ENCODE measurements at places on chromosomes 12 and 14.

DNA sequence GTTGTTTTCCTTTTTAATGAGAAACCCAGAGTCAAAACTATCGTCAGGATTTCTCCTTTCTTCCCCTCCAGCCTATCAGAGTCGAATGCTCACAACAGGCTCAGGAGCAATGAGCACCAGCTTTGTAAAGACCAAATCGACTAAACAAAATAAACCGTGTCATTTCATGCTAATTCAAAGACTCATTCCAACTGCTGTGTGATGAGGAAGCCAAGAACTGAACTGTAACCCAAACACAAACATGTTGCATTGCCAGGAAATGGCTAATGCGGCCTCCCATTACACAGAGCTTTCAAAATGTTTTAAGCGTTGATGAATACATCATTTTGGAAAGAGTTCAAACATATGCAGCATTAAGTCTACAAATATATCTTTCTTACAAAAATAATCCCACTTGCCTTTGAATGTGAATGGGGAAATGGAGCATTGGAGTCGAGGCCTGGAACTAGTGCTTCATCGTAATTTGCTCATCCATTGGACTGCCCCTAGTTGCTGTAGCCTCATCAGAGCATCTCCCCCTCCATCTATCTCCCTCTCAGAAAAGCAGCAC, 349.5 kb downstream of the GXYLT1 start:
- DNase-seq, result no peak

DNA sequence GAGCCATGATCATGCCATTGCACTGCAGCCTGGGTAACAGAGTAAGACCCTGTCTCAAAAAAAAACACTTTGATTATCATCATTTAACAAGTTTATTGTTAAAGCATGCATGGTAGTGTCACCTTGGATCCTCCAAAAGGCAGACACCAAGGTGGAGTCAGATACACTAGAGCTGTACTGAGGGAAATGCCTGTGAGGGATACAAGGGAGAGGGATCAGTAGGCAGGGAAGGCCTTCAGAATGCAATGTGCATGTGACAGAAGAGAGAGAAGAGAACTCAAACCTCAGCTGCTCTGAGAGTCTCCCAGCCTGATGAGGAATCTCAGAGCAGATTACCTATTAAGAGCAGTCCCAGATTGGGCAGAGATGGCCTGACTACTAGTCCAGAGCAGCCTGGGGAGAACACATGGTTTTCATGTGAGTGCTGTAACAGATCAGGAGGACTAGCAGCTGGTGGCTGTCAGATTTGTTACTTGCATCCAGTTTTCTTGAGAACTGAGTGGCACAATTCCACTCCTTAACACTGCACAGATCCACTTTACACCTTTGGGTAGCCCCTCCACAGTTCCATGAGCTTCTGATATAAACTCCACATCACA, 38.0 kb upstream of the A2ML1 start:
- DNase-seq, result no peak

GRCh38 chr14:39868949-39869348, 436.7 kb upstream of the FBXO33 start:
- DNase-seq, result no peak

GRCh38 chr12:11748903-11749302, 99.4 kb downstream of the ETV6 start:
- no peak for DNase-seq

GRCh38 chr12:108371801-108372344, 32.8 kb upstream of the CMKLR1 start:
- DNase-seq, result no peak

GRCh38 chr12:128933039-128933438, 79.8 kb downstream of the GLT1D1 start:
- DNase-seq, result no peak

GRCh38 chr12:132269271-132269968, 60.0 kb downstream of the GALNT9 start:
- DNase-seq, result no peak

DNA sequence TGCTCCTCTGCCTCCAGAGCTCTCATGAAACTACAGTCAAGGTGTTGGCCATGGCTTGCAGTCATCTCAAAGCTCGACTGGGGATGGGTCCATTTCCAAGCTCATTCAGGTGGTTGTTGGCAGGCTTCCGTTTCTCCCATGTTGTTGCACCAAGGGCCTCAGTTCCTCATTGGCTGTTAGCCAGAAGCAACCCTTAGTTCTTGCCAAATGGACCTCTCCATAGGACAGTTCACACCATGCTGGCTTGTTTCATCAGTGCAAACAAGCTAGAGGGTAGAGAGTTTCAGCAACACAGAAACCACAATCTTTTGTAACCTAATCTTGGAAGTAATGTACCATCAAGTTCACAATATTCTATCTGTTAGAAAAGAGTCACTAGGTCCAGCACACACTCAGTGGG, 22.7 kb upstream of the PPM1A start:
- no peak for DNase-seq
